ENCODE measurements at places on chromosomes 7 and 10. TPM values are rescaled to one million over a fixed set of nuclear protein-coding genes. Genes with fewer than 3 reads are reported as not detected.

DNA sequence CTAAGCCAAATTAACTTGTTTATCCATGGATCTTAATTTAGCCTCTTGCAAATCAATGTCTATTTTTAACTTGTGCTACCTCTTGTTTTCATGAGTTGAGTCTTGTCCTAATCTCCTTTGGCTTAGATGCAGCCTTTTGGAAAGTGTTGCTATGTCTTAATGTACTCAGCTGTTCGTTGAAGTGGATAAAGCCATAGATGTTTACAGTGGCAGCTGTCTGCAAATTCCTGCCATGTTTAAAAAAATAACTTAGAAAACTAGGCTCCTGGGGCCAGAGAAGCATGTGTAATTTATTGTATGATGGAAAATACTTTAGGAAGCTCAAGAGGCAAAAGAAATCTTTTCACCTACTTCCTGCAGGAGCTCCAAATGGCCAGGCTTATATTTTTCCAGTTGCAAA, 253.1 kb upstream of the RHOBTB1 start:
- no peaks in the 10 kb centered on the region for H3K27me3 ChIP-seq
- H3K4me3 ChIP-seq, result no peak overlapping the region
- no peaks in the 10 kb centered on the region for H3K4me1 ChIP-seq
- H3K36me3 ChIP-seq, result no peaks in the 10 kb centered on the region

DNA sequence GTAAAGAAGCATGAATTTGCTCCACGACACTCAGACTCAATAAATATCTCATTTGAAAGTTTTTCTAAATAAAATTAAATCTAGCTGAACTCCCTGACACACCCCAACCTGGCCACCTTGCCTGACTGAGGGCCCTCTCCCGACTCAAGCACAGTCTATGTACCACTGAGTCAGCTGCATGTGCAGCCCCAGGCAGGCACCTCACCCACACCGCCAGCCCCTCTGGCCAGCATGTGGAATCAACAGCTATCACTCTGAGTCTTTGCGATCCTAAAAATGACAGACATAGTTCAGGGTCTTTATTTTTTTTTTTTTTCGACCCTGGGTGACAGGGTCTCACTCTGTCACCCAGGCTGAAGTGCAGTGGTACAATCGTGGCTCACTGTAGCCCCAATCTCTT, 35.2 kb downstream of the OAT start:
- no peaks in the 10 kb centered on the region for H3K4me1 ChIP-seq
- no peak overlapping the region for H3K27ac ChIP-seq
- no peak overlapping the region for H3K4me3 ChIP-seq

GRCh38 chr7:131027287-131027773, 293.3 kb upstream of the KLF14 start:
- H3K4me1 ChIP-seq, result no peaks in the 10 kb centered on the region
- no peak for DNase-seq
- no peak overlapping the region for H3K4me3 ChIP-seq
- no peaks in the 10 kb centered on the region for H3K27me3 ChIP-seq
- no peaks in the 10 kb centered on the region for H3K36me3 ChIP-seq

- H3K4me3 ChIP-seq, result no peak overlapping the region
- H3K27ac ChIP-seq, result no peak overlapping the region
- peak; percentile 48 for DNase-seq
Observed at GRCh38 chr7:31443457-31443856, 70.4 kb upstream of the ITPRID1 start.

DNA sequence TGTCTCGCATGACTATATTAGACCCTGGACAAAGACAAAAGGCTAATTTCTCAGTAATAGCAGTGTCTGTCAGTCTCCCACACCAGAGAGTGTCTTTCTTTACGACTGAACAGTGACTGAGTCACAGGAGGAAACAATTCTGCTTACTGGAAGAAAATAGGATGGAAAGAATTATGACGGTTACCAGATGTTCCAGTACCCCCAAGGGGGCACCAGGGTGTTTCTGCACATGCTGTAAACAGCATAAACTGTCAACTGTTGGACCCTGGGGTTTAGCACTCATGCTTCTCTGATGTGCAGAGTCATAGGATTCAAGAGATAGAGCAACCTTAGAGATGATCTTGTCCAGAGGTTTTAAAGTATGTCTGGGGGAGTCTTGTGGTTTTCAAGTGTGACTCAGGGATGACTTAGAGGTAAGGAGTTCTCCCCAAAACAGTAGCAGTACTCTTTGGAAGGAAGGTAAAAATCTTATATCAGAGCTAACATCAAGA, 291.7 kb downstream of the THSD7A start:
- no peaks in the 10 kb centered on the region for H3K36me3 ChIP-seq
- H3K27me3 ChIP-seq, result no peaks in the 10 kb centered on the region
- peak overlapping the region; percentile 55 for H3K27ac ChIP-seq
- DNase-seq, result peak; percentile 90

DNA sequence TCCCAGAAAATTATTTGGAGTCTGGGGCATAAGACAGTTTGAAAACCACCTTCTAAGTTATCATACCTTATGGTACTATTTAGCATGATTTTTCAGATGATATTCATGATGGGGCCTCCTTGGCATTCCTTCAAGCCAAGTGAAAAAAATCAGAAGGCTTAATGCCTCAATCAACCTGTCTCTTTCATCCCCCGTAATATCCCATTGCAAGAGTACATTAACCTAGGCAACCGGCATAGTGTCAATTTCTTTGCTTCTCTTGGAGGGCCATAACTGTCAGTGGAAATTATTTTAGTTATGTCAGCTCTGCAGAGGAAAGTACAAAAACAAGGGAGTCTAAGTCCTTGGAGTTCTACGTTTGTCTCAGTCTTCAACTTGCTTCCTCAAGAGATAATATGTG, 43.4 kb downstream of the INHBA start:
- no peak overlapping the region for H3K4me3 ChIP-seq
- H3K4me1 ChIP-seq, result peaks cover 5% of the 10 kb centered on the region
- DNase-seq, result no peak
- no peak overlapping the region for H3K27ac ChIP-seq

DNA sequence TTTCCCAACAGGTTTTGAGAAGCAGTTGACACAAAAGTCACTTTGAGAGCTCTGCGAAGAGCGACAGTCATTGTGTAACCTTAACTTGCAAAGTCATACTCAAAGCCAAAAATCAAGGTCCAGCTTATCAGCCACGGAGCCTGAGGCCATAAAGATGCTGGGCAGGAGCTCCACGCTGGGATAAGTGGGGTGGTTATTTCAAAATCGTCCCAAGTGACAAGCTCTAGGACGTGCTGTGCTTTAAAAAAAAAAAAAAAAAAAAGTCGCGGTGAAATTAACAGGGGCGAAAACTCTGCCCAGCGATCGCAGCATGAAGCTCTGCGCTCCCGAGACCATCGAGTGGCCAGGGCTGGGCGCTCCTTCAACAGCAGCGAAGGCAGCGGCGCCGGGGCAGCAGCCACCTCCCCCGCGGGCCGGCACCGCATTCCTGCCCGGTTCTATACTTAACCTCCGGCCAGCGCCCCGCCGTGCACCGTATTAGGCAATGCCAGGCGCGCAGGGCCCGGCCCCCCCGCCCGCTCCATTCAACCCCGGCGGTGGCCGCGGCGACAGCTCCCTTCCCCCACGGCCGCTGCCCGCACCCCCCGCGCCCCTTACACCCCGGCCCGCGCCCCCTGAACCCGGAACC, 657 bp downstream of the HACD1 start:
- H3K4me1 ChIP-seq, result peaks cover 3% of the 10 kb centered on the region
- peak; percentile 44 for DNase-seq
- H3K36me3 ChIP-seq, result no peaks in the 10 kb centered on the region
- peak overlapping the region; percentile 86 for H3K4me3 ChIP-seq

- no peaks in the 10 kb centered on the region for H3K4me1 ChIP-seq
- H3K27me3 ChIP-seq, result no peaks in the 10 kb centered on the region
- H3K4me3 ChIP-seq, result no peak overlapping the region
- no peak overlapping the region for H3K27ac ChIP-seq
Observed at GRCh38 chr10:76086761-76087639, 655.6 kb downstream of the LRMDA start.

DNA sequence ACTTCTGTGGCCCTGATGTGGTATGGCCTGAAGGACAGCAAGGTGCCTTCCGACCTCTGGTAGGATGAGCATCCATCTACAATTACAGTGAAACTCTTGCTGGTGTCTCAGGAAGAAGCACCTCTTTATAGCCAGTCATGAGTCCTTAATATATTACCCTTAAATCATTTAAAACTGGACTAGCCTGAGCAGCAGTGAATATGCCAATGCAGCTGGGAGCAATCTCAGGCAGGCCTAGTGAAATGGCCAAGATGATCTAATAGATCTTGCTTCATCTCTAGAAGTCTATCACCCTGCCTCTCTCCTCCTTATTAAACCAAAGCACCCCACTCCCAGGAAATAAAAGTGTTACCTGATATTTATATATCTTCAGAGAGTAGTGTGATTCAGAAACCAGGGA, 66.7 kb upstream of the SORCS3 start:
- H3K4me3 ChIP-seq, result no peak overlapping the region
- no peaks in the 10 kb centered on the region for H3K27me3 ChIP-seq
- H3K36me3 ChIP-seq, result no peaks in the 10 kb centered on the region
- H3K4me1 ChIP-seq, result no peaks in the 10 kb centered on the region

The TLX1 gene
- not detected for polyA plus RNA-seq

The LIPF gene
- polyA plus RNA-seq, result not detected

The RGR gene
- not detected for polyA plus RNA-seq

The TYSND1 gene
- 5.1 TPM for polyA plus RNA-seq

The THSD7A gene
- polyA plus RNA-seq, result 3.3 TPM

Measured in endothelial cell of umbilical vein (primary cell).